Stimulated activated CD8-positive, alpha-beta memory T cell treated with anti-CD3 and anti-CD28 coated beads, Interleukin-7, amount 100 ng/mL, for 4 hours (primary cell): ENCODE measurements at places on chromosomes 2 and 18.

DNA sequence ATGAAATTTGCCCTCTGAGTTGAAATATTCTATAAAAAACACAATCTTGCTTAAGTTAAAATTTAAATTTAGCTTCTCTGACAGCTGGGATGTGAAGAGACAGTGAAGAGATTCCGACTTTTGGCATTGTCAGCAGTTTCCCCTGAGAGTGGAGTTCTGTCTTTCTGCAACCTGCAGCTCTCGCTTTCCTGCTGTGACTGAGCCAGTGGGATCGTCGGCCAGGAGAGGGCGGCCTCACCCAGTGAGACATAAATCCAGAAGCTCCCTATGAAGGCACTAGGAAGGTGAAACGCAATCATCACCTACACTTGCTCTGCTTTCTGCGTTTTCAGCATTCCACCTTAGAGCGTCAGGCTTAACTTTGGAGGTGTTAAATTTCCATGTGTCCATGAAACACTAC, 75.4 kb upstream of the HNMT start:
- no peak for DNase-seq

DNA sequence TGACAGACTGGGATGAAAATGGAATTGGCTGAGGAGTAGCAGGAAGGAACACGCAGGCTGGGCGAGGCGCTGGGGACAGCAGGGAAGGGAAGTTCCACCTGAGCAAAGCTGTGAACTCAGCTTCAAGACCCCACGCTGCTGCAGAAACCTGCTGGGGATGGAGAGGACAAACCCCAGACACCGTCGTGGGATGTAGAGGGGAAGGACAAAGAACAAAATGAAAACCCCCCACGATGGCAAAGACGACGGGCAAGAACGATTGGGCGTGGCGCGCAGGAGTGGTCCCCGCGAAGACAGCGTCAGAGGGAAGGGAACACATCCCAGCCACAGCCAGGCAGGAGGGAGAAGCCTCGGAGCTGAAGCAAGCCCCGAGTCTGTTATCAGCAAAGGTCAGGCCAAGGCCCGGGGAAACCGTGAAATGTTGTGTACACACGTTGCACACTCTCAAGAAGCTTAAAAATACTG, 222.9 kb downstream of the NDUFA10 start:
- no peak for DNase-seq

DNA sequence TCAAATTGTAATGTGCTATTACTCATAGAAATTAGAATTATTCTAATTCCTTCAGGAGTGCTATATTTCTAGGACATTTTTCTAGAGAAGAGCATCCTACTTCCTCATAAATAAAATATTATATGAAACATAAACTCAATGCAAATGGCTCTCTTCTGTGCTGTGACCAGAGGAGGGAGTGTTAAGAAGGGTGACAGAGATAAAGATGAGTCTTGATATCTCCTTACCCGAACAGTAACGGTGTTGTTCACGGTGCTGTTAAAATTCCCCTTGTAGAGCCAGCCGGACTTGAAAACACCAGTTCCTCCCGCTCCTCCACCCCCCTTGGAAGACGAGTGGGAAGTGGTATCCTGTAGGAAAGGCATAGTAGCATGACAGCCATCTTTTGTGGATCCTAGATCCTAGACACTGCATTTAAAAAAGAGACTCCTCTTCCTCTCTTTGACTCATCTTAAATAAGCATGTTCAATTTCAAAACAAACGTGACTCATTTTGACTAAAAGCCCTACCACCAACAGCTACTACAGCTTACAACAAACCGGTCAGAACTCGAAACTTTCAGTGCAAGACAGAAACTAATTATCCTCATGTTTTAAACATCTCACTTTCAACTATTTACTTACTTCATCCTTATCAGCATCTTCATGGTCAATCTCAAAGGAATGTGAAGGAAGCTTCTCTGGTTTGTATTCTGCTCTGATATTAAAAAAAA, 156.3 kb downstream of the DOCK10 start:
- DNase-seq = no peak

DNA sequence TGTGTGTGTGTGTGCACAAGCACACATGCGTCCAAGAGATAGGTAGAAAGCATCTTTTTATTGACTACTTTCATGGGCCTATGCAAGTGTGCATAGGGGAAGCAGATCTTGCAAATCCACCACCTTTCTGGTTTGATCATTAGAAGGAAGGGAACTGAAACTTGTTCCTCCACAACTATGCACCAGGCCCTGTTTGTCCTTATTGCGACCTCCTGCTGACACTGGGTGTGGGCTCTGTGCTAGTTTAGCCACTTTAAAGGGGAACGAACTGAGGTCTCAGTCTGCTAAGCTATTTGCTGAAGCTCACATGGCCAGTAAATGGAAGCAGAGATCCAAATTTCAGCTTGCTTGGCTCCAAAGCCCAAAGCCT, 32.1 kb upstream of the INSIG2 start:
- DNase-seq = no peak

DNA sequence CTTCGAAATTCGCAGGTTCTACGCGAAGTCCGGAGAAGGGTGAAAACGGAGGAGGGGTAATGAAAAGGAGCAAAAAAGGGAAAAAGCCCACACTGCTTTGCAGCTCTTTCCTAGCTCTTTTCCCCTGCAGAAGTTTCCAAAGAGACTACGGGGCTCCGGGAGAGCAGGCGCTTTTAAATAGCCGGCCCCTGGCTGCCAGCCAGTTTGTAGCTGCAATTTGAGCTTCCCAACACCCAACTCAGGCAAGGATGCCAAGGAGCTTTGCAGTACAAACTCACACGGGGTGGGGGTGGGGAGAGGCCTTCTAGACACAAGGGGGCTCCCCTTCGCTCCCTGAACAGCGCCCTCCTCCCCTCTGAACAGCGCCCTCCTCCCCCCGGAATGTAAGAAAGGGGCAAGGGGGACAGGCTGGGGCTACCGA, at the start of gene IGFBP5:
IGFBP5 (minus strand) TSS at position 149 of the 421 bp plus-strand sequence. CDS start 774 bp downstream, outside the sequence.
- DNase-seq = no peak

- DNase-seq = no peak
Observed at GRCh38 chr2:96715658-96716057, 24.2 kb downstream of the LMAN2L start.

DNA sequence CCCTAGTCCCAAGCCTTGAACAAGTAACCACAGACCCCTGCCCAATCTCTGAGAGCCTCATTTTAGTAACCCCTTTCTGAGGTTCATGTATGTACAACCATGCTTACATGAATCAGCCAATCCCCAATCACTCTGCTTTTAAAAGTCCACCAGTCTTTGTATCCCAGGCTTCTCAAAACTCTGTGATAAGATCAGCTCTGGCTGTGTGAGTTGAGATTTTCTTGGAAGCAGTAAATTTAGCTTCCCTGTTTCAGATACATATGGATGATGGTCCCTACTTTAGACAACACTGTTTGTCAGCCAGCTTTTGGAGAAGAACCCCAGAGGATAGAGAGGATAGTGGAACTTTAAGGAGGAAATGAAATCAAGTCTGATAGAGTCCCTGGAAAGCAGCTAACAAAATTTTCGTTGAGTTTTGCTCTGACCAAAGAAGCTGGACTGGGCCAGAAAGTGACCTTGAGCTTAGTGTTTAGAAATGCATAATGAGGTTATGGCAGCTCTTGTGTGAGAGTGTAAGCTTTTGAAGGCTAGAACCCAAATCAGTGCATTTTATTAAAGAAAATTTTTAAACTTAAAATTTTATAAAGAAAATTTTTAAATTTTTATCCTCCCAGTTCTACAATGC, 3.7 kb downstream of the ADNP2 start:
- DNase-seq = no peak

GRCh38 chr18:23053776-23054457, 81.4 kb upstream of the CABLES1 start:
- no peak for DNase-seq

- no peak for DNase-seq
Observed at GRCh38 chr2:159349674-159350299, 63.3 kb upstream of the WDSUB1 start.
